Activated CD8-positive, alpha-beta T cell treated with anti-CD3 and anti-CD28 coated beads, Interleukin-2, amount 10 ng/mL, durations not matched to agents 7 days and 5 days (primary cell): ENCODE measurements at places on chromosomes 16 and 17. TPM values are rescaled to one million over a fixed set of nuclear protein-coding genes. Genes with fewer than 3 reads are reported as not detected.

- H3K27ac ChIP-seq: peak overlapping the region; percentile 12
- H3K4me3 ChIP-seq: no peak overlapping the region
- H3K27me3 ChIP-seq: no peaks in the 10 kb centered on the region
These were observed 29.0 kb downstream of the XPO6 start for GRCh38 chr16:28182801-28183200.

- H3K27ac ChIP-seq: no peak overlapping the region
- peaks cover 3% of the 10 kb centered on the region for H3K36me3 ChIP-seq
- no peak for DNase-seq
These were observed 74.7 kb upstream of the SDK2 start for GRCh38 chr17:73718912-73719311.

- no peak overlapping the region for H3K27ac ChIP-seq
- H3K27me3 ChIP-seq: peaks cover 9% of the 10 kb centered on the region
- H3K4me1 ChIP-seq: no peaks in the 10 kb centered on the region
- H3K4me3 ChIP-seq: no peak overlapping the region
These were observed 10.1 kb downstream of the FADS6 start for GRCh38 chr17:74883241-74883745.

DNA sequence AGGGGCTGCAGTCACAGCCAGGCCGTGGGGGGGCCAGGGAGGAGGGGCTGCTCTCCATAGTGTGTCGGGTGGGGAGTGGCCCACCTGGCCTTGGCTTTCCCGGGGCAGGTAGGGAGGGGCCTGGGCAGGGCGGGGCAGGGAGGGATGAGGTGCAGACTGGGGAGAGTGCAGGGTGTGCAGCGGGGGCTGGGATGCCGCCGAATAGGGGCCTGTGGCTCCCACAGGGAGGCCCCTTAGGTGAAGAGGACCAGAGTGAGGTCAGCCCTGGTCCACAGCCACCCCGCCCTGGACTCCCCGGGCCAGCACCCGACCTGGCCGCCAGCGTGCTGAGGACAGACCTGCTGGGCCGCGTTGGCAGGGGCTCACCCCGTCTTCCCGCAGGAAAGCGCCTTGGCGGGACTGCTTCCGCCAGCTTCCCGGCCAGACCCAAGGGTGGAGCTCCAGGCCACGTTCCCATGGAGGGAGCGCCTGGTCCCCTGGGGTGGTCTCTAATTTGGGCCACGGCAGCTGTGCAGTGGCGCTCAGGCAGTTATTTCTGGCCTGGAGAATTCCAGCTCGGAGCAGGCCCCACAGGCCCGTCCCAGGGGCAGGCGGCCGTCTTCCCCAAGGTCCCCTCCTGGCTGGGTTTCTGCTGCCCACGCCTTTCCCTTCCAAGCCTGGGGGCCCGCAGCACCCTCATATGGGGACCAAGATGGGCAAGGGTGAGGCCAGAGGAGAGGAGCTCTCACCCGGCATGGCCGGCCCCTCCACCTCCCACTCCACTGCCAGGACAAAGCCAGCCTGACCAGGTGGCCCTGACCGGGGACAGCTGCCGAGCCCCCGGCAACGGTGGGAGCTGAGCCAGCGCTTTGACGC lies 27.9 kb downstream of the CACNA1H start:
- H3K27me3 ChIP-seq: no peaks in the 10 kb centered on the region

- H3K4me3 ChIP-seq: no peak overlapping the region
- no peaks in the 10 kb centered on the region for H3K27me3 ChIP-seq
- DNase-seq: no peak
- H3K27ac ChIP-seq: no peak overlapping the region
These were observed 129.2 kb upstream of the TOM1L1 start for GRCh38 chr17:54771409-54771915.

- H3K4me3 ChIP-seq: no peak overlapping the region
- no peak for DNase-seq
- H3K36me3 ChIP-seq: peaks cover 1% of the 10 kb centered on the region
- no peaks in the 10 kb centered on the region for H3K27me3 ChIP-seq
- H3K27ac ChIP-seq: no peak overlapping the region
These were observed 7.8 kb downstream of the GALK1 start for GRCh38 chr17:75757086-75757681.

DNA sequence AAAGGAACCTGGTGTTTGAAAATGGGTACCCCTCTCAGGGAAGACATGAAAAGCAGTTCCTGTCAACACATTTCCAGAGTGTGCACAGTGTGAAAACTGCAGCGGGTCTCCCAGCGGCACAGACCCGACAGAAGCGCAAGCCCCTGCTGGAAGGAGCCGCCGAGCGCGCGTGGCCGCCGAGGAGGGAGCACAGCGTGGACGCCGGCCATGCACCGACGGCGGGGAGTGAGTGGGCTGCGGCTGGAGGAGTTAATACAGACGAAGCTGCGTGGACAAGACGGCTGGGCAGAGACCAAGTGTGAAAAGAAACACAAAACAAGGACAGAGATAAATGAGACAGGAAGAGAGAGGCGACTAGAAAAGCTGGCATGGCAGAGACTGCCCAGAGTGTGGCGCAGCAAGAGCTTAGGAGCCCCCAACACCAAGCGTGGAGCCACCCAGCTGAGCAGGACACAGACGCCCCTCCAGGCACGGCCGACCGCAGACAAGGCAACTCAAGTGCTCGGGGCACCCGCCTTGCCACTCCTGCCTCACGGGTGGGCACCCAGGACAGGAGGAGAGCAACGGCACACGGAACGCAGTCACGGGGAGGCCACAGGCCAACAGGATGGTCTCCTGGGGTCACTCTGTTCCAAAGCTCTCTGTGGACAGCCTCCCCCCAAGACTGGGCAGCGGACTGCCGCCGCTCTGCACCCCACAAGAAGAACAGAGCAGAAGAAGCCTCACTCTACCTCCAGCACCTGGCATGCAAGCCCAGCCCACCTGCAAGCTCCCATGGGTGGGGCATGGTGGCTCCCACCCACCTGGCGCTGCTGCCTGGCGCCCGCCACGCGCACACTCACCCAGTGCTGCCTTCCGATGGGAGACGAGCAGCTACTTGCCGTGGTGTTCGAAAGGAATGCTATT lies 16.5 kb downstream of the SLC16A3 start:
- peak overlapping the region; percentile 80 for H3K27ac ChIP-seq
- peaks cover 71% of the 10 kb centered on the region for H3K36me3 ChIP-seq
- no peaks in the 10 kb centered on the region for H3K27me3 ChIP-seq
- H3K4me3 ChIP-seq: peak overlapping the region; percentile 5

DNA sequence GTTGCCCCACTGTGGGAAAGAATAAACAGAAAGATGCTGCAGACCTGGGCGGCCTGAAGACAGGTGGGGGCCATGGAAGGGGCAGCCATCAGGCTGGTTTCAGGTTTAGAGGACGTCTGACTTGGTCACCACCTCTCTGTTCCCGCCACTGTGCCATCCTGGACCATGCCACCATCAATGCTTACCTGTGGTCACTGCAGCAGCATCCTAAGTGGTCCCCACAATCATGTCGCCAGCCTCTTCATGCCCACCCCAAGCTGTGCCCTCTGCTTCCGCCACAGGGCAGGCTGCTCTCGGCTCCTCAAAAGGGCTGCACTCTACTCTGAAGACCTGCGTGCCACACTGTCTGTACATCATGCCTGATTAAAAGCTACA lies 10.4 kb downstream of the SMIM5 start:
- H3K27me3 ChIP-seq: no peaks in the 10 kb centered on the region
- H3K4me1 ChIP-seq: peaks cover 25% of the 10 kb centered on the region
- peak overlapping the region; percentile 52 for H3K27ac ChIP-seq
- no peak overlapping the region for H3K4me3 ChIP-seq
- H3K36me3 ChIP-seq: peaks cover 3% of the 10 kb centered on the region

- H3K27ac ChIP-seq: peak overlapping the region; percentile 4
- H3K36me3 ChIP-seq: peaks cover 39% of the 10 kb centered on the region
- no peak overlapping the region for H3K4me3 ChIP-seq
- no peak for DNase-seq
- peaks cover 34% of the 10 kb centered on the region for H3K4me1 ChIP-seq
These were observed 25.6 kb upstream of the CLEC18B start for GRCh38 chr16:74446866-74447265.

DNA sequence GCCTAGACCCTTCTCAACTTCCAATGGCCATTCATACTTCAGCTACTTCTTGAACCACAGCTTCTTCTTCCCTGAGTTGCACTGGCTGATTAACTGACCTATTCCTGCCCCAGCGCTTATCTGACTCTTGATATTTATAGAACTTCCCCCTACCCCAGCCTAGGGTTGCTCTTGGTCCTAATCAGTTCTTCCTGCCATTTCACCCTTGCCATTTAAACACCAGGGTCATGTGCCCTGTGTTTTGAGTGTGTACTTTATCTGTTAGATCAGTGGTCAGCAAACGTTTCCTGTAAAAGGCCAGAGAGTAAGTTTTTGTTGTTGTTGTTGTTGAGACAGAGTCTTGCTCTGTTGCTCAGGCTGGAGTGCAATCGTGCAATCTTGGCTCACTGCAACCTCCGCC lies 82.4 kb upstream of the COX10 start:
- no peak overlapping the region for H3K4me3 ChIP-seq
- H3K36me3 ChIP-seq: peaks cover 6% of the 10 kb centered on the region
- DNase-seq: no peak
- H3K4me1 ChIP-seq: peaks cover 3% of the 10 kb centered on the region
- no peak overlapping the region for H3K27ac ChIP-seq

CHST4 gene
- not detected for total RNA-seq

OR1A1 gene
- total RNA-seq: not detected

TBL3 gene
- total RNA-seq: 37.6 TPM

GAS2L2 gene
- not detected for total RNA-seq

NDRG4 gene
- total RNA-seq: not detected

SHISA9 gene
- not detected for total RNA-seq

ZACN gene
- 0.18 TPM for total RNA-seq

MAPK8IP3 gene
- 75.9 TPM for total RNA-seq

SULT1A2 gene
- 0.57 TPM for total RNA-seq

CDH11 gene
- total RNA-seq: not detected
